ENCODE measurements at places on chromosomes 3 and 15. TPM values are rescaled to one million over a fixed set of nuclear protein-coding genes. Genes with fewer than 3 reads are reported as not detected.

DNA sequence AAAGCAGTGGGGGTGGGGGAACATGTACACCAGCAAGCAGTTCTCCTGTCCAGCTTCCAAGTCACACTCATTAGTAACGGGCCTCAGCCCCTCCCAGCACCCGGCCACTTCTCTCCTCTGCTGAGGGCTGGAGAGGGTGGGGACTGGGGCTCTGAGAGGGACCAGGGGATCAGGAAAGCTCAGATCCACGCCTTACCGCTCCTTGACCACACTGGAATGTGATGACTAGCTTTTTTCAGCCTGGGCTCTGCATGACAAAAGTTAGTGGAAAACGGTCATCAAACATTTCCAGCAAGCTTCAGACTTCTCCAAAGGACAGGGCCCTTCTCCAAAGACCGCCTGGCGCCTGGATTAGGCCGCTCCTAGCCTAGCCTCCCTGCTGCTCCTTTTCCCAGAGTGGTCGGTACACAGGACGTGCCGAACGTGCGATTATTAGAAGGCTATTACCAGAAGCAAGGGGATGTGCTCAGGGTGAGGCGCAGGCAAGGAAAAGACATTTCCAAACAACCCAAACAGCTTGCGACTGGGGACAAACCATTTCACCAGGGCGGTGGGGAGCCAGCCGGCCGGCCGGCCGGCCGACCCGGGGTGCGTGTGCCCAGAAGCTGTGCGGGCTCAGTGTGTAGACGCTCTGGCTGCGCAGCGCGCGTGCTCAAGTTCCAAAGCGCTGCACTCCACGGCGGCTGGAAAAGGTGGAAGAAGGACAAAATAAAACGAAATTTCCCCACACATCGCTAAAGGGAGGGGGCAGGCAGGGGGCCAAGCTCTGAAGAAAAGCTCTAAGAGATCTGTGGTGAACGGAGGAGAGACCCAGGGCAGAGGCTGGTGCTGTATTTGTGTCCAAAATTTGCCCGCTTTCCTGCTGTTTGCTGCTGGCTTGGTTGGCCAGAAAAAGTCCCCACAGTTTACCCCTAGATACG, 51.0 kb upstream of the SSR3 start:
- H3K27ac ChIP-seq: peak overlapping the region; percentile 100
- peaks cover 62% of the 10 kb centered on the region for H3K4me1 ChIP-seq
- DNase-seq: peak; percentile 83
- no peaks in the 10 kb centered on the region for H3K36me3 ChIP-seq
- H3K27me3 ChIP-seq: no peaks in the 10 kb centered on the region

- H3K4me3 ChIP-seq: no peak overlapping the region
- peaks cover 9% of the 10 kb centered on the region for H3K27me3 ChIP-seq
- peaks cover 13% of the 10 kb centered on the region for H3K4me1 ChIP-seq
- peak; percentile 73 for DNase-seq
- no peak overlapping the region for H3K27ac ChIP-seq
Measured at GRCh38 chr3:40179016-40179415, 130.5 kb upstream of the EIF1B start.

- H3K4me3 ChIP-seq: no peak overlapping the region
- no peak overlapping the region for H3K27ac ChIP-seq
- H3K4me1 ChIP-seq: peaks cover 11% of the 10 kb centered on the region
- H3K27me3 ChIP-seq: peaks cover 2% of the 10 kb centered on the region
- no peak for DNase-seq
Measured at GRCh38 chr3:4943549-4943948, 35.7 kb upstream of the BHLHE40 start.

DNA sequence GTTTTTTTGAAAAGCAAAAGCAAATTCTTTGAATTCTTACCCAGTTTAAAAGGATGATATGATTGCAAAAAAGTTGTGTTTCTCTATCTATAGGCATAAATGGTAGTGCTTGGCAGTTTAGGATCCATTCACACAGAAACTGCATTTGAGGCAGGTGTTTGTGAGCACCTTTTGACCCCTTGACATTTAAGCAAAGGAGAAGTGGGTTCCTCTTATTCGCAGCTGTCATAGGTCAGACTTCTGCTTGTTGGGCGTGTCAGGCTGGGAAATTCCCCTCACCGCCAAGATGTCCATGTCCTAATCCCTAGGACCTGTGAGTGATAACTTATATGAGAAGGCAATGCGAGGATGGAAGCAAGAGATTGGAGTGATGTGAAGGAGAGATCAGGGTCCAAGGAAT, 67.4 kb downstream of the SH3GL3 start:
- no peak overlapping the region for H3K4me3 ChIP-seq
- H3K27ac ChIP-seq: no peak overlapping the region
- no peak for DNase-seq
- no peaks in the 10 kb centered on the region for H3K36me3 ChIP-seq
- no peaks in the 10 kb centered on the region for H3K4me1 ChIP-seq

DNA sequence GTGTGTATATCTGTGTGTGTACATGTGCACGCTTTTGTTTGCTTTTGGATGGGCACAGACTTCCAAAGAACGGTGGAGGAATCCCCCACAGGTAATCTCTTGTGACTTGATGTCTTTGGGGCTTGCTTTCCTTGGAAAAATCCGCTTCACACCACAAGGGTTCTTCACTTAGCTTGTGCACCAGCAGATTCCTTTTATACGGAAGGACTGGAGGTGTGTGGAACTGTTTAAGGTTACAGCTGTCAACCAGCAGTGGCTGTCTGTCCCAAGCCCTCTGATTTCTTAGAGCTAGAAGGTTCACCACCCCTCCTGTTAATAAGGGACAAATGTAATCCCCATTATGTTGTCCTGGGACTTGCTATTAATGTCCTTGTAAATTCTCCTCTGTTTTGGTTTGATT, 193.5 kb downstream of the ITPR1 start:
- no peak for DNase-seq
- no peaks in the 10 kb centered on the region for H3K36me3 ChIP-seq
- H3K27me3 ChIP-seq: peaks cover 2% of the 10 kb centered on the region
- H3K4me3 ChIP-seq: no peak overlapping the region
- no peak overlapping the region for H3K27ac ChIP-seq

DNA sequence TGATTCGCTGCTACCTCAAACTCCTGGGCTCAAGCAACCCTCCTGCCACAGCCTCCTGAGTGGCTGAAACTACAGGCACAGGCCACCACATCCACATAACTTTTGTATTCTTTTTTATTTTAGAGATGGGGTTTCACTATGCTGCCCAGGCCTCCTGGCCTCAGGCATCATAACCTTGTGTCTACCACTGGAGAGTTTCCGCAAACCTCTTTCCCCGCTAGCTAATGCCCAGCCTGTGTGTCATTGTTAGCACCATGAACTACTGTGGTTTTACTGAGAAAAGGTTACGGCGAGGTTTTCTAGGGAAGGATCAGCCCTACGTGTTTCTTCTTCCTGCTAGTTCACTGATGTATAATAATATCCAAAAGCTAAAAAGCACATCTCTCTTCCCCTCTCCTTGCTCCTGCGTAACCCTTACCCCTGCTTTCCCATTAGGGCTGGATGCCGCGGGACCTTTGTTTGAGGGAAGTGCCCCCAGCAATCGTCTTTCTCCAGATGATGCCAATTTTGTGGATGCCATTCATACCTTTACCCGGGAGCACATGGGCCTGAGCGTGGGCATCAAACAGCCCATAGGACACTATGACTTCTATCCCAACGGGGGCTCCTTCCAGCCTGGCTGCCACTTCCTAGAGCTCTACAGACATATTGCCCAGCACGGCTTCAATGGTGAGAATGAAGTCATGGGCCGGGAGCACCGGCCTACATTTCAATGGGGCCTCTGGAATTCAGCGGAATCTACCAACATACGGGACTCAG, 113.7 kb downstream of the LIPC start:
- no peak overlapping the region for H3K4me3 ChIP-seq
- H3K27ac ChIP-seq: no peak overlapping the region
- DNase-seq: no peak
- no peaks in the 10 kb centered on the region for H3K36me3 ChIP-seq
- H3K4me1 ChIP-seq: peaks cover 48% of the 10 kb centered on the region

DNA sequence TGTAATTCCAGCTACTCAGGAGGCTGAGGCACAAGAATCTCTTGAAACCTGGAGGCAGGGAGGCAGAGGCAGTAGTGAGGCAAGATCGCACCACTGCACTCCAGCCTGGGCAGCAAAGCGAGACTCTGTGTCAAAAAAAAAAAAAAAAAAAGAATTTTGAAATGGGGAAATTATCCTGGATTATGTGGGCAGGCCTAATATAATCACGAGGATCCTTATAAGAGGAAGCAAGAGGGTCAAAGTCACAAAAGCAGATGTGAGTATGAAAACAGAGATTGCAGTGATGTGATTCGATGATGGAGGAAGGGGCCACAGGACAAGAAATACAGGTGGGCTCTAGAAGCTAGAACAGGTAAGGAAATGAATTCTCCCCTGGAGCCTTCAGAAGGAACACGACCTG, 159.6 kb downstream of the LEKR1 start:
- H3K27ac ChIP-seq: no peak overlapping the region
- no peak for DNase-seq
- peaks cover 8% of the 10 kb centered on the region for H3K27me3 ChIP-seq
- no peaks in the 10 kb centered on the region for H3K4me1 ChIP-seq
- no peak overlapping the region for H3K4me3 ChIP-seq

GRCh38 chr3:116678853-116679252, 30.7 kb upstream of the TUSC7 start:
- no peak overlapping the region for H3K27ac ChIP-seq
- H3K4me1 ChIP-seq: no peaks in the 10 kb centered on the region
- no peak for DNase-seq
- H3K4me3 ChIP-seq: no peak overlapping the region
- no peaks in the 10 kb centered on the region for H3K27me3 ChIP-seq

GRCh38 chr3:152211655-152212054, 57.1 kb upstream of the MBNL1 start:
- H3K4me3 ChIP-seq: no peak overlapping the region
- H3K4me1 ChIP-seq: no peaks in the 10 kb centered on the region
- H3K27me3 ChIP-seq: peaks cover 4% of the 10 kb centered on the region
- H3K27ac ChIP-seq: no peak overlapping the region

- DNase-seq: no peak
- peaks cover 57% of the 10 kb centered on the region for H3K4me1 ChIP-seq
- peak overlapping the region; percentile 81 for H3K27ac ChIP-seq
- peaks cover 9% of the 10 kb centered on the region for H3K36me3 ChIP-seq
- H3K4me3 ChIP-seq: peak overlapping the region; percentile 86
Measured at GRCh38 chr3:42012935-42013690, 51.2 kb upstream of the ULK4 start.

DNA sequence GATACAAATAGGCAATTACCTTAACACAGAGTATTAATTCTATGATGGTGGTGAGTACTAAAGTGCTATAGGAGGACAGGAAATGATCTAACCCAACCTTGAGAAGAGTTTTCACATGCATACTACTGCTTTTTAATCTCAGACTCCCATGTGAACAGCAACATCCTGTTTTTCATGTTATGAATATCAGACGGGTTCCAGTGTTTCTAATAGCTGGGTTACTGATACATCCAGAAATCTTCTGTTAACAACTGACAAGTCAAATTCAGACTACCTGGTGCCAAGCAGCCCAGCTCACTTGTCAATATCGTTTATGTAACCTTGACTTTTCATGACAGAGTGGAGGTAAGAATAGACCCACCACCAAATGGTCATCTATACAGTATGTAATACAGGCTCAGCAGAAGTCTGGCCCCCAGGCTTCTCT, 220.2 kb upstream of the COL8A1 start:
- DNase-seq: no peak
- H3K27me3 ChIP-seq: no peaks in the 10 kb centered on the region
- H3K36me3 ChIP-seq: no peaks in the 10 kb centered on the region
- no peak overlapping the region for H3K27ac ChIP-seq

- no peak overlapping the region for H3K4me3 ChIP-seq
- H3K4me1 ChIP-seq: no peaks in the 10 kb centered on the region
- H3K36me3 ChIP-seq: no peaks in the 10 kb centered on the region
- H3K27ac ChIP-seq: no peak overlapping the region
- H3K27me3 ChIP-seq: peaks cover 48% of the 10 kb centered on the region
Measured at GRCh38 chr15:68896178-68896577, 34.1 kb upstream of the SPESP1 start.

DNA sequence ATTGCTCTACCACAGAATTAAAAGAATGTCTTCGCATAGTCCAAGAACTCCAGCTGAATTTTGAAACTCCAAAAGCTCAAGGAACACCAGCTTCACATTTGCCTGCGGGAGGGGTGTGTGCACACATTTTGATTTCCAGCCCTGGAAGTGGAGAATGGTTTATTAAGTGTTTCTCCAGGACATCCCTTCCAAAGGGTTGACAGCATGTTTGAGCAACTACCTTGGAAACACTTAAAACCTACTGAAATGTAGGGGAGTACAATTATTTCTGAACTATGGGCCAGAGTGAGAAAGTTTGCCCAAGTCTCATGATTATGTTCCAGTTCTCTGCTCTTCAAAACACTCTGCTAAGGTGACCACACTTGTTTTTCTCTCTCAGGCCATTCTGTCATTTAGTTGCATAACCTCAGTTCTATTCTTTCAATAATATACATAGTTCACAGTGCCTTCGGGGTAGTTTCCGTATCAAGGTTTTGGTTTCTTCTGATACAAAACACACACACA, 7.9 kb downstream of the ACP3 start:
- H3K4me3 ChIP-seq: no peak overlapping the region
- H3K4me1 ChIP-seq: no peaks in the 10 kb centered on the region
- H3K27me3 ChIP-seq: peaks cover 4% of the 10 kb centered on the region
- H3K27ac ChIP-seq: no peak overlapping the region

- peak within 1 kb of the TSS; percentile 95 for H3K4me3 ChIP-seq
- peaks cover 25% of the 10 kb centered on the region for H3K4me1 ChIP-seq
- DNase-seq: peak; percentile 55
- peak within 1 kb of the TSS; percentile 98 for H3K27ac ChIP-seq
Measured at GRCh38 chr3:122794779-122795673, at the start of gene SLC49A4. TSS of gene SLC49A4 (plus strand) at chr3:122795069. CDS start at chr3:122795193, 124 bp downstream.

DNA sequence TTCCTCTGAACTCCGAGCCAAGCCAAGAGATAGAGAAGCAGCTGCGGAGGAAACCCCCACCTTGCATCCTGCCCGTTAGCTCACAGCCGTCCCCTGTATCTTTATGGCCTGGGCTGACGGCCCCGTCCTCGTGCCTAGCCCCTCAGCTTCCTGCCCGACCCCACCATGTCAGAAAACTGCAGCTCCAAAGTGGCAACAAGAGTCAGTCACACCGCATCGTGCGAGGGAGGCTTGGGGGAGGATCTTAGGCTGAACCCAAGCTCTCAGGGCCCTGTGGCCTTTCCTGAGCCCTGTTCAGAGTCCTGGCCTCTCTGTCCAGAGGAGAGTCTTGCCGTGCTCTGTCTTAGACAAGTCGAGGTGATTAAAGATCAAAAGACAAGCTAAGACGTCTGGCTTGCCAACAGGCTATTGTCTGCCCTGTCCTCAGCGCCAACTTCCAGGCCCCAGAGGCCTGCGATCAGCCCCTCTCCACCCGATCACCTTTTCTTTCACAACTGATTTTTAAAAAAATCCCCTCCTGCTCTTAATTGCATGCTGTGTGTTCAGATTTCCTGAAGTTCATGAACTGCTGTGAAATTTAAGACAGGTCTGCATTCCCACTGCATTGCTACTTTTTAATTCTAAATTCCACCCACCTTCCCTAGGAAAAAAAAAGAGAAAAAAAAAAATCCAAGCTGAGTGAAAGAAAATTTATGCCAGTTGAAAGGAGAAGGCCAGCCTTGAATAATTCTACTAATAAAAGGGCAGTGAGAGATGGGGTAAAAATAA, 89.7 kb upstream of the WNT5A start:
- no peak overlapping the region for H3K27ac ChIP-seq
- H3K36me3 ChIP-seq: no peaks in the 10 kb centered on the region
- no peak overlapping the region for H3K4me3 ChIP-seq
- peaks cover 31% of the 10 kb centered on the region for H3K27me3 ChIP-seq

- H3K36me3 ChIP-seq: 0 out of 2 replicates have a peak, but pooled peaks cover 5% of the 10 kb centered on the region
- no peak for DNase-seq
- peak overlapping the region; percentile 89 for H3K27ac ChIP-seq
- peak overlapping the region; percentile 95 for H3K4me3 ChIP-seq
- H3K4me1 ChIP-seq: peaks cover 88% of the 10 kb centered on the region
- peaks cover 3% of the 10 kb centered on the region for H3K27me3 ChIP-seq
Measured at GRCh38 chr15:41778521-41778920, 4.2 kb downstream of the MAPKBP1 start.

Gene RBSN
- 19.0 TPM for total RNA-seq

Gene CPN2
- 0.35 TPM for total RNA-seq

Gene UPK1B
- not detected for total RNA-seq

Gene KNG1
- not detected for total RNA-seq

Gene GOLGA8J
- not detected for total RNA-seq
